ENCODE measurements at places on chromosomes 1 and 21.

GRCh38 chr1:162030759-162031280 lies 7.2 kb upstream of the OLFML2B start:
- DNase-seq = no peak

DNA sequence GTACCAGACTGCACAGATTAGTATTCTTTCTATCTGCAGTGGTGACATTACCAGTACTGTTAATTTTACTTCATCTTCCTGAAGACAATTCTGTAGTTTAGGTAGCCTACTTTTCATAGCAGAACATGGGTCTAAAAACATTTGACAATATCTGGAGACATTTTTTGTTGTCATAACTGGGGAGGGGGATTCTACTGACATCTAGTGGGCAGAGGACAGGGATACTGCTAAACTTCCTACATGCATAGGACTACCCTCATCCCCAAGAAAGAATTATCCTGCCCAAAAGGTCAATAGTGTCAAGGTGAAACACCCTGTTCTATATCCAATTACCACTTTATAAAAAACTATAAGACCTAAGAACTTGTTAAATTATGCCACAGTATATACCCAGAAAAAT lies 3.4 kb upstream of the ARHGAP29 start:
- DNase-seq = peak; percentile 35

DNA sequence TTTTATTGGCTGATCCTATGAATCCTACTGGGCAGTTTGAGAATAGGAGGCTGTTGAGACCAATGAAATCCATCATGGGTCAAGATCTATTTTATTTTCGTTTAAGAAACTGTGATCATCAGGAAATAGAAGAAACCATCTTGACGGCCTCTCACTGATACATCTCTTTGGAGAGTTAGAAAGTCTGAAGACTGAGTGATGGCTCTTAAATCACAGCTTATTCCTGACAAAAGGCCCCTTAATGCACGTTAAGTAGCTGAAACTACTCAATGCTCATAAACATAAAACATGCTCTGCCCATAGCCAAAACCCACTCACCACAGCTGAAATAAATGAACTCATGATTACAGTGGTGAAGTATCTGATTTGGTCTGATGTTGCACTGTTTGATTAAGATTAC lies 784.5 kb upstream of the NEGR1 start:
- no peak for DNase-seq

DNA sequence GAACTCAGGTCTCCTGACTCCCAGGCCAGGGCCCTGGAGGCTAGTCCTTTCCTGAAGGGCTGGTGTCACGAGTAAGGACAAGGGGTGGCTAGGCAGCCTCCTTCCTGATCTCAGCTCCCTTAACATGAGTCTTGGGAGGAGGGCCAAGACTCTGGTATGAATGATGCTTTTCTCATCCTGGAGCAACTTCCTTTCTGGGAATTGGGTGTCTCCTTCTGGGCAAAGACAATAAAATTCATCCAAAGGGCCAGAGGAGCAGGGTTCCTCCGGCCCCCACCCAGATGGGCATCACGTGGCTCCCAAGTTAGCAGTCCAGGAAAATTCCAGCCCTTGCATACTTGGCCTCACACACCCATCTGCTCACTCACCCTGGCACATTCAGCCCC lies at the start of gene FAM167B:
Gene FAM167B, plus strand, starts transcription at position 335 of the 386 bp plus-strand sequence. CDS start 200 bp downstream, outside the sequence.
- no peak for DNase-seq

DNA sequence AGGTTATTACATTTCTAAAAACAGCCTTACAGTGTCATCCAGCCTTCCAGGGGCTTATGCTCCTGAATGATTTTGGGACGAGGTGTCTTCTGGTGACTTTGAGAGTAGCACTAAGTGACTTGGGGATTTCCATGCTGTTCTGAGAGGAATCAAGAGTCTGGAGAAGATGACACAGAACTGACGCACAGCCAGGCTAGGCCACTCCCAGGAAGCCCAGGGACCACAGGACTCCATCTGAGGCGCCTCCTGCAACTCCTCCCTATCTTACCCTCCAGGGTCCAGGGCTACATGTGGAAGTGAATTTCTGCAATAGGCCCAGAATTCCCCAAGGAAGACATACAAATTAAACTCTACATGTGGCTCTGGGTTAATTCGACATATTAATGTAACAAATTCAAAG lies 92.5 kb downstream of the SLC25A24 start:
- DNase-seq = no peak

DNA sequence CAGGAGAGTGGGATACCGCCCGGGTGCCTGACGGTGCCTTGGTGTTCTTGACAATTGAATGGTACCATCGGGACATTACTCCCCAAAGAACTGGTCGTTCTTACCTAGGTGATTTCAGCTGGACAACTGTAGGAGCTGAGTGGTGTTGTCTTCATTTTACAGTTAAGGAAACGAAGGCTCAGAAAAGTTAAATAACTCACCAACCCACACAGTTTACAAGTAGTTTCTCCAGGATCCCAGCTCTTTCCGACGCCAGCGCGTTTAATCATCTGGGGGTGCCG lies 1.6 kb downstream of the PIK3CD start:
- DNase-seq = no peak

- DNase-seq = no peak
Observed at GRCh38 chr1:172698224-172698623, 39.3 kb downstream of the FASLG start.

GRCh38 chr21:34574601-34575529 lies 40.0 kb downstream of the RCAN1 start:
- DNase-seq = peak; percentile 9

DNA sequence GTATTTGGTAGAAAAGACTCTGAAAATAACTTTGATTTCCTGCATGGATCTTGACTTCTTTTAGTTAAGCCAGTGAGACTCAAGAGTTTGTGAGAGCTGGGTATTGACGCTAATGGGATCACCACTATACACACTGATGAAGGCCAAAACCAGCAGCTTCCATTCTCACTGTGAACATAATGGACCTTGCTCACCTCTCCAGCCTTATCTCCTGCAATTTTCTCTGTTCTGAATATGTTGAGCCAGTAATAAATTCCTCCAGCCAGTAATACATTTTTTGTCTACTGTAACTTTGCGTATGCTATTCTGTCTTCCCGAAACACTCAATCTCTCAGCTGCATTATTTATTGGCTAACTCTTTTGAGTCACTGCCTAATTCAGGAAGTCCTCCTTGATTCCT lies 111.6 kb upstream of the PPP2R5A start:
- DNase-seq = no peak

DNA sequence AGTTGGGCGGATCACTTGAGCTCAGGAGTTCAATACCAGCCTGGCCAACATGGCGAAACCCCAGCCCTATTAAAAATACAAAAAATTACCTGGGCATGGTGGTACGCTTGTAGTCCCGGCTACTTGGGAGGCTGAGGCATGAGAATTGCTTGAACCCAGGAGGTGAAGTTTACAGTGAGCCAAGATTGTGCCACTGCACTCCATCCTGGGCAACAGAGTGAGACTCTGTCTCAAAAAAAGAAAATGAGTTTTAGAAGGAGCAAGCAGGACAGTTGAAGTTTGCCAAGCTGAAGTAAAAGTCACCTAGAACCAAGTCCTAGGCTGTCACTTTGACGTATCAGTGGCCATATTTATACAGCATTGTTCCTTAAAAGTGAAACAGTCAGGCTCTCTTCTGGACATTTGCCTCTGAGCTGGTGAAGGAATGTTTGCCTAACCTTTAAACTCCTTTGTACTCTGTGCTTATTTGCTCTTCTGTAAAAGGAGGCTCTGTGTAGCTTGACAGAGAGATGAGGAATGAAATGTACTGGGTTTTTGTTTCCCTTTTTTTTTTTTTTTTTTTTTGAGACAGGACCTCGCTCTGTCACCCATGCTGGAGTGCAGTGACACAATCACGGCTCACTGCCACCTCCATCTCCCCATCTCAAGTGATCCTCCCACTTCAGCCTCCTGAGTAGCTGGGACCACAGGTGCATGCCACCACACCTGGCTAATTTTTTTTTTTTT lies 2.8 kb downstream of the RAB4A start:
- DNase-seq = no peak

DNA sequence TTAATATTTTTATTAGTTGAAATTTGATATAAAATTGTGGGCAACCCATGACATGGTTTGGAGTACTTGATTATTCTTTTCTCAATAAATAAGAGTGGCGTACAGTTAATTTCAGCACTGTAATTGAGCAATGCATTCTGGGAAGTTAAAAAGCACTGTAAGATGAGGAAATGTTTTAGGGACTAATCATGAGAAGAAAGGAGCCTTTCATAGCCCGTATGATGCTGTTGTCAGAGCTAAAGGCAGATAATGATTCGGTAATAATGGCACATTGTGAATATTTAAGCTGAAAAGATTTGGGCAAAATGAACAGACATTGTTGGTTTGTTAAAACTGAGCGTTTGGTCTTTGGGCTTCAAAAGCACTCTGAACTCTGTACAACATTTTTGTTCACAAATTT lies 139.3 kb downstream of the NFIA start:
- DNase-seq = no peak

DNA sequence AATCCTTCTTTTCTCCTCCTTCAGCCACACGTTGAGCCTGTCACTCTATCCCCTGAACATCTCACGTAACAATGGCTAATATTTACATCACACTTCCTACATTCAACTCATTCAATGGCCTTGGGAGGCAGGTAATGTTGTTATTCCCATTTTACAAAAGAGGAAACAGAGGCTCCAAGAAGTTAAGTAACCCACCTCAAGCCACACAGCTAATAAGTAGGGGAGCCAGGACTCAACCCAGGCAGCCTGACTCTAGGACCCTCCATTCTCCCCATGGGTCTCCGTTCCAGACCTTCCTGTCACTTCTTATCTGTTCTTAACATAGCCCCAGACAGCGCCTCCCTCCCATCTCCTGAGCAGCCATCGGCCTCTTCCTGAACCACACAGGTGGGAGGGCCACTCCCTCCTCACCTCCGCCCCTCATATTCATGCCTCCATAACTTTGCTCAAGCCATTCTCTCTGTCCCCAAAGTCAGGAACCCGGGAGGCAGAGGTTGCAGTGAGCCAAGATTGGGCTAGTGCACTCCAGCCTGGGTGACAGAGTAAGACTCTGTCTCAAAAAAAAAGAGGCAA lies 2.2 kb downstream of the PADI4 start:
- DNase-seq = no peak

GRCh38 chr1:60052601-60053000 lies 21.0 kb downstream of the C1orf87 start:
- no peak for DNase-seq

- DNase-seq = no peak
Observed at GRCh38 chr1:212396638-212397037, 18.0 kb downstream of the PACC1 start.

GRCh38 chr1:47684964-47685762 lies 247.3 kb downstream of the FOXD2 start:
- no peak for DNase-seq

DNA sequence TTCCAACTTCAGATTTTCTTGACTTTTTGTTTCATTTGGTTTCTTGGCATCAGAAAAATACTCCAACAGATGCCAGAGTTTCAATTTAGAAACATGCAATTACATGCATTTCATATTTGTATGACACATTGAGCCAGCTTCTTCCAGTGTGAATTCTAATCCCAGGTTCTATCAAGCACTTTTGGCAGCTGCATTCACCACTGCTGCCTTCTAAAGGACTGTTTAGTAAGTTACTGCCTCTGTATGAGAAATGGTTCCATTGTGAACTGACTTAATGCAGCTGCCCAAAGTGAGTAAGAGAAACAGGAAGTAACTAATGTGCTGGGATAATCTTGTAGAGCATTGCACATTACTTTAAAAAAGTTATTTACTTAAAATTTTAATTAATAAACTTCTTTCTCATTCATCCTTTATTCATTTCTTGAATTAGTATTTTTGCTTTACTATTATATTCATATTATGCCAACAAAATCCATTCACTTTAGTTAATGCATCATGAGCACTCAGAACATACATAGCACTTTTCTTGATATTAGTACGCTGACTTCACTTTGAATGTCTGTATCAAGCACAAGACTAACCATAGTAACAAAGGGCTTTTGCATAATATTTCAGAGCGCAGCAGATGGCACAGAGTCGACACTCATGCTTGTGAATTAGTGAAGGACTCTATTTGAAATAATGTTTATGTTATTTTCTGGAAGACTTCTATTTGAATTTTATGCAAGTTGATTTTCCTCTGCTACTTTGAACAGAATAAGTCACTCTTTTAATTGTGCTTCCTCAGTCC lies 9.8 kb downstream of the RGS18 start:
- no peak for DNase-seq

DNA sequence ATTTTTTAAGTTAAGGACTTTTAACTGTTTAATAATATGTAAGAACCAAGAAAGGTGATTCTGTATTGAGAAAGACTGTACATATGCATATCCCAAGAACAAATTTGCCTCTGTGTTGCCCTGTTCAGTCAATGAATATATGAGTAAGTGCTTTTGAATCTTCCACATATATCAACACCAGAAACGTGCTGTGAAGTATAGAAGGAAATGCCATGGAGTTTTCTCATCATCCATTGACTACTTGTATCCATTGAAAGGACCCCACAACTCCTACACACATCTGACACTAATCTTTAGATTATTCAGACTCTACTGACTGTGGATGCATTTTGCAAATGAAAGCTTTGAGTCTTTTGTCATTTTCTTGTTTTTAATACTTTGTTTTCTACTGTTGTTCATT lies 366.9 kb downstream of the S1PR1 start:
- no peak for DNase-seq

DNA sequence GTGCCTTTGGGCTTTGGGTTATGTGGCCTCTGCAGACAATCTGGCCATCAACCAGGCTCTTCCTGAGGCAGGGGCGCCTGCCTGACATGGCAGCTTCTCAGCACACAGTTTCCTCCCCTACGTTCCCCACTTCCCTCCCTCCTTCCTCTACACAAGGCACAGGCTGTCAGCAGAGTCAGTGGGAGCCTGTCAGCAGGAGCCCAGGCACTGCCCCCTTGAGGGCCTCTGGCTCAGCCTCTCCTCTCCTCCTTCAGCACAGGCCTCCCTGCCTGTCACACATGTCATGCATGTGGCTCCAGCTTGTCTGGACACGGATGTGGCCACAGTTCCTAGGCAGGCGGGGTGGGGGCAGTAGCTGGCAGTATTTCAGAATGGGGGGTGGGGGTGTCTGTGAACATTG lies 52.2 kb upstream of the ARTN start:
- peak; percentile 28 for DNase-seq

DNA sequence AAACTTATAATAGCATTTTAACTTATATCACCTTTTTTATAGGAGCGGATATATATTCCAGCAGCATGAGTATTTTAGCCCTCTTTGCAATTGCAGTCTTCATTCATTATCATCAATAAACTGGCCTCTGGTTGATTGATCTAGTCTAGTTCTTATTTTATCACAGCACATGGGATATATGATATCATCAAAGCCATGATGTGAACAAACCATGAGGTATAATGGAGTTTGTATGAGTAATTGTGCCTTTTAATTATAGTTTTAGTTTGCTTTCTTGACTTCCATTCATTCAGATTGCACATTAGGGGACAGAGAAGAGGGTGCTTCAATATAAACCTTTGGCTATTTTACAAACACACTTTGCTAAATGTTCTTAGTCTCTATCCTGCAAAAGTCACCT lies 3.5 kb upstream of the UBR4 start:
- DNase-seq = no peak

GRCh38 chr1:46289976-46290375 lies 13.4 kb downstream of the LRRC41 start:
- DNase-seq = no peak
